AG09309 (cell line): ENCODE measurements at places on chromosomes 13 and 19.

GRCh38 chr19:51172223-51172622 lies 30.1 kb downstream of the SIGLEC7 start:
- no peak for DNase-seq

DNA sequence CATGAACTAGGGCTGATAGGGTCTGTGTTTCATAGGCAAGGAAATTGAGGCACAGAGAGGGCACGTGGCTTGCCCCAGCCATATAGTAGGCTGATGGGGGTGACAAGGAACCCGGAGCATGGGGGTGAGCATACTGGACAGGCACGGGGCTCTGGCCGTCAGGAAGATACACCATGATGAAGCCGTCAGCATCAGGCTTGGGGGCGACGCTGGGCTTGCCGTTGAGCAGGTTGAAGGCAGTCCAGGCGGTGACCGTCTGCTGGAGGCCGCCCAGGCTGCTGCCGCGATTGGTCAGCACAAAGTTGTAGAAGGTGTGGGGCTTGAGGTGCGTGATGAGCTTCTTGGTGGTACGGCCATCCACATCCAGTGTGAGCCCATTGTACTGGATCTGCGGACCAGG lies 119.7 kb downstream of the PTPRS start:
- no peak for DNase-seq

- no peak for DNase-seq
Observed at GRCh38 chr13:86760620-86761019, 910.6 kb upstream of the SLITRK5 start.

DNA sequence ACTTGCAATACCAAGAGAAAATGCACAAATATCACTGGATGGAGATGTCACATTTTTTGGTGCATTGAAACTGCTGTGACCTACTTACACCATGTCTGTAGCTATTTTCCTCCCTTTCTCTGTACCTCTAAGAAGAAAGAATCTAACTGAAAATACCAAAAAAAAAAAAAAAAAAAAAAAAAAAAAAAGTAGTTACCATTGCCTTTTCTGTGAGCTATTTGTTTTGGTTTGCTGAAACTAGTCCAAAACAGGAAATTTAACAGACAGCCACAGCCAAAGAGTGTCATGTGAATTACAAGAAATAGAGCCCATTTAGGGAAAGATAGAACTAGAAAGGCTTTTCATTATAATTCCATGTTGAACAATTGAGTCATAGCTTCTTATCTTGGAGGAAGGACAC lies 37.3 kb downstream of the TNFSF13B start:
- no peak for DNase-seq

- DNase-seq = no peak
Observed at GRCh38 chr13:83183439-83184149, 698.7 kb downstream of the SLITRK1 start.

GRCh38 chr19:33465834-33466233 lies 55.8 kb downstream of the PEPD start:
- DNase-seq = no peak

DNA sequence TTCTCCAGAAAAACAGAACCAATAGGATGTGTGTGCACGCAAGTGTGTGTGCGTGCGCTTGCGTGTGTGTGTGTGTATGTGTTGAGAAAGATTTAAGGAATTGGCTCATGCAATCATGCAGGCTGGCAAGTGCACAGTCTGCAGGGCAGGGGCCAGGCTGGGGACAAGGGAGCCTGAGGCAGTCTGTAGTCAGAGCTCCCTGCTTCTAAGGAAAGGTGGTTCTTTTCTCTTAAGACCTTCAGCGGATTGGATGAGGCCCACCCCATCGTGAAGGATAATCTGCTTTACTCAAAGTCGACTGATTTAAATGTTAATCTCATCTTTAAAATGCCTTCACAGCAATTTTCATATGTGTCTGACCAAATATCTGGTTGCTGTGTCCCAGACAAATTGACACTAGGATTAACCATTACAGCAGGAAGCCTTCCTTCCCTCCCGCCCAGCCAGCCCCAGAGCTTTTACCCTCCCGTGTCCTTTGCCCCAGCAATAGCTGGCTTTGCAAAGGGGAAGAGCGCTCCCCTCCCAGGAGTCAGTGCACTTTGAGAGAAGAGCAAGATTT lies 15.0 kb upstream of the NAXD start:
- DNase-seq = no peak

- DNase-seq = no peak
Observed at GRCh38 chr13:84025824-84026223, 143.6 kb upstream of the SLITRK1 start.

GRCh38 chr13:54424344-54424743 lies 1395.7 kb downstream of the OLFM4 start:
- DNase-seq = no peak

DNA sequence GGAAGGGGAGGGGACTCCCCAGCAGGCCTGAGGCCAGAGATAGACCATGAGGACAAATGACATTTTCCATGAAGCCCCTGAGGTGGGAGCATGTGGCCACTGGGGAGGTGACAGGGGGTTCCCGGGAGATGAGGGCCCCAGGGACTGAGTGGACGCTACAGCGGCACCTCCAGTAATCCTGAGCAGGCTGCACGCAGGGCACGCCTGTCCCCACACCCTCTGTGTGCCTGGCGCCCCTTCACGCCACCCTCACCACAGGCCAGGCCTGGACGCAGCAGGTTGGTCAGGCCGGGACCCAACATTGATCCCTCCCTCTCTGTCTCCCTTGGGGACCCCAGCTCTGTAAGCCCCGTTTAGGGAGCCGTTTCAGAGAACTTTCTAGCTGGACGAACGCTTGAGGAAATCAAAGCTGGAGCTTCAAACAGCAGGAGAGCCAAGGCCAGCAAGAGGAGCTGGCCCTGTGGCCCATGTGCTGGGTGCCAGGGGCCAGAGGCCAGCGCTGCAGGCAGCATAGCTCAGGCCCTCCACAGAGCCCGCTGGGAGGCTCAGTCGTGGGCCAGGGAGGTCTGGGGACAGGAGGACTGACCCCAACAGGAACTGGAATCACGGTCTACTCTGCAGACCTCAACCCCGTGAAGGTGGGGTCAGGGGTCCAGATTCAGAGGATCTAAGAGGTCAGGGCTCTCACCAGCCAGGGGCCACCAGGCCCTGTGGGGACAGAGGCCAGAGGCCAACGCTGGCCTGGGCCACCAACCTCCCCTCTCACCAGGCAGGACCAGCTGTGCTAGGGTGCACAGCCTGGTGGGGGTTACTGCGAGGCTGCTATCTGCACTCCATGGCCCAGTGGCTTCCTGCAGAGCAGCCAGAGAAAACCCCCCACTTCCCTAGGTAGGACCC lies 14.6 kb downstream of the LSM4 start:
- DNase-seq = no peak

DNA sequence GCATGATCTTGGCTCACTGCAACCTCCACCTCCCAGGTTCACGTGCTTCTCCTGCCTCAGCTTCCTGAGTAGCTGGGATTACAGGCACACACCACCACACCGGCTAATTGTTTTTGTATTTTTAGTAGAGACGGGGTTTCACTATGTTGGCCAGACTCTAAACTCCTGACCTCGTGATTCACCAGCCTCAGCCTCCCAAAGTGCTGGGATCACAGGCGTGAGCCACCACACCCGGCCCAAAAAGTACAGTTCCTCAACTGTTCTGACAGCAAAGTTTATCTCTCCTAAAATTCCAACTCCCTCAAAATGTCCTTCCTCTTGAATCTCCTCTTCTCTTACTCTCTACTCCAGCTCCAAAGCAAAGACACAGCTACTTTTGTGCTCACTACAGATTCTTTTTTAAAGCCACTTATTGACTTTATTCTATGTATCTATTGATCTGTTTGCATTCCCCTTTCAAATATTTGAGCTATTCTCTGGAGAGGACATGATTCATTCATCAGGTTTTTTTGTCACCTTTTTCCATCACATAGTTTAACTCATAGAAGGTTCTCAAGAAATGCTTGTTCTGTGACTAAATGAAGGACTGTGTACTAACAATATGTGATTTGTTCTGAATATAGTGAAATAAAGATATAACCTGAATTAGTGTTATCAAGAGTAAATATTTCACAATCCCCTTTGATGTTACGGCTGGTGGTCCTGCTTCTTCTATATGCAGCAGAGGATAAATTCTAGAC lies 142.2 kb downstream of the TBC1D4 start:
- no peak for DNase-seq

- peak; percentile 8 for DNase-seq
Observed at GRCh38 chr13:36193151-36193855, 21.1 kb downstream of the SOHLH2 start.

GRCh38 chr13:57633141-57633949 lies 1.8 kb downstream of the PCDH17 start:
- DNase-seq = no peak

GRCh38 chr19:12995596-12996405 lies 526 bp downstream of the NFIX start:
- DNase-seq = no peak

- DNase-seq = no peak
Observed at GRCh38 chr19:39832341-39833083, 1.4 kb downstream of the DYRK1B start.

GRCh38 chr13:58906329-58907007 lies 1257.3 kb downstream of the DIAPH3 start:
- no peak for DNase-seq

GRCh38 chr19:12748489-12748888 lies 3.1 kb upstream of the BEST2 start:
- DNase-seq = no peak

DNA sequence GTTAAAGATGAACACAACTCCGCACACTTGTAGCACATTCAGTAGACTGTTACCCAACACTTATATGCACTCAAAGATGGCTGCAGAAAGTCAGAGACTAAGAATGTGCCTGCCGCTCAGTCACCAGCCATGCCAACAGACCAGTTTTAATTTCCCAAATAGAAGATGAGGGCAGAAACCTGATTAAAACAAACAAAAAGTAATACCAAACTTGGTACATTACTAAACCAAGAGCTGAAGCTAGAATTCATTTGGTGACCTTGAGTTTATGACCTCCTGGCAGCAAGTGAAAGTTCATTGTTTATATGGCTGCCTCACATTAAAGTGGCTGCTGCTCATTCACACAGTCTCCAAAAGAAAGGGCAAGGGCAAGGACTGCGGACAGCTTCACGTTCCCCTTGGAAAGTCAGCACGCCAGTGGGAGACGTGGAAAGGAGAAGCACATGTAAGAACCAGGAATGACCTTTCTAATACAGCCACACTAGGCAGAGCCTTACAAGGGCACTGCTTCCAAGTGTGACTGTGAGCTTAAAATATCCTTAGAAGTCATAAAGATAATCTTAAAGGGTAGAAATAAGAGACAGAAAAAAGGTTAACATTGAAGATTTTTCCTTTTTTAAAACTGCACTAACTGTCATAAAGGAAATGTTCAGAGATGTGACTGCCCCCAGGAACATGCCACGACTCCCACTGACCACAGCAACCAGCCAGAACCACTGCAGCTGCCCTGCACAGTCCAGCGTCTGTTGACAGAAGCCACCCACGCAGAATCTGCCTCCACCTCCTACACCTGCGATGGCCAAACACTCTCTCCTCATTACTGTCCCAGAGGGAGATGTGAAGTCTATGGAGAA lies 73.5 kb downstream of the STK24 start:
- no peak for DNase-seq

DNA sequence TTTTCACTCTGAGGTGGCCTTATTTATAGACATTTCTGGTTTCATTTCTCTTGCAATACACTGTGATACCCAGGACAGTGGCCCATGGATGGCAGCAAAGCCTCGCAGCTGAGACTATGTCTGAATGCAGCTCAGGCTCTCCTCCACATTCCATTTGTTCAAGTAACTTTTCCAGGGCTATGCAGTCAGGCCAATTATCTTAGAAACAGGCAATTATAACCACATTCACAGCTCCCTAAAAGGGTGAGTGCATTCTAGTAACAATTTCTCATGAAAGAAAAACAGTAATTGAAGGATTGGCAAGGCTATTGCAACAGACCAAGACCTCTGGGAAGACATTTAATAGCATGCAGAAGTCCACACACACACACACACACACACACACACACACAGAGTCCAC lies 264.0 kb downstream of the TBC1D4 start:
- DNase-seq = peak; percentile 69

DNA sequence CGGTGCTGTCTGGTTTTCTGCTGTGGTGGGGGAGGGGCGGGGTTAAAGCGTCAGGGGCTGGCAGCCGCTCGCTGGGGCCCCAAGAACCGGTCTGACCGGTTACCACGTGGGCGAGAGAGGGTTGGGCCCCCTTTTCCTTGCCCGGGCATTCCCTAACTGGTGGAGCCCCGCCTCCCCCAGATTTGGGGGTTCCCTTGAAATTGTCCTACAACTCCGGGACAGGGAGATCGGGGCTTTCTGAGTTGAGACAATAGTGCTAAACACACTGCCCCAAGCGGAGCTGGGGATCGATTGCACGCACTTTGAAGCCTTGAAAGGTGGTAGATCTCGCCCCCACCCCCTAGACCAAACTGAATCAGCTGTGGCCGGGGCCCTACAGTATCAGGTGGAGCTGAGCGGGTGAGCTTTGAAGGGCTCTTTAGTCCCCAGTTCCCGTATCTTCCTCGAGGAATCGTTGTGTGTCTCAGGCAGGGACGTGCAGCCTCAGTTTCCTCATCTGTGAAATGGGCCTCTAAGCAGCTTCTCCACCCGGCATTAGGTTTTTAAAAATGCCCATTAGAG lies 4.8 kb downstream of the IER2 start:
- DNase-seq = no peak

GRCh38 chr13:79352107-79352506 lies 53.9 kb downstream of the RBM26 start:
- DNase-seq = no peak

- DNase-seq = no peak
Observed at GRCh38 chr13:53074114-53074513, 45.5 kb downstream of the OLFM4 start.

DNA sequence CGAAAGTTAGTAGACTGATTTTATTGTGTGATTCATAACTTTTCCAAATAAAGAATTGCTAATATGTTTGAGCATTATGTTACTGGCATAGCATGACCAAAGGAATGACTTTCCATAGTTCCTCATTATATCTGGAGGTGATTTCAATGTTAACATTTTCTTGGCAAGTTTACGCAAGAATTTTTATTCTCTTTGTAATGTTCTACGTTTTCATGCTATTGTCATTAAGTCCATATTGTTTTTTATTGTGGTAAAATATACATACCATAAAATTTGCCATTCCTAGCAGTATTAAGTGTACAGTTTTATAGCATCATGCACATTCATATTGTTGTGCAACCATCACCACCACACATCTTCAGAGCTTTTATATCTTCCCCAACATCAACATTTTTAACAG lies 14.8 kb downstream of the KCTD12 start:
- DNase-seq = no peak
